ENCODE measurements at places on chromosomes 7 and 10.

DNA sequence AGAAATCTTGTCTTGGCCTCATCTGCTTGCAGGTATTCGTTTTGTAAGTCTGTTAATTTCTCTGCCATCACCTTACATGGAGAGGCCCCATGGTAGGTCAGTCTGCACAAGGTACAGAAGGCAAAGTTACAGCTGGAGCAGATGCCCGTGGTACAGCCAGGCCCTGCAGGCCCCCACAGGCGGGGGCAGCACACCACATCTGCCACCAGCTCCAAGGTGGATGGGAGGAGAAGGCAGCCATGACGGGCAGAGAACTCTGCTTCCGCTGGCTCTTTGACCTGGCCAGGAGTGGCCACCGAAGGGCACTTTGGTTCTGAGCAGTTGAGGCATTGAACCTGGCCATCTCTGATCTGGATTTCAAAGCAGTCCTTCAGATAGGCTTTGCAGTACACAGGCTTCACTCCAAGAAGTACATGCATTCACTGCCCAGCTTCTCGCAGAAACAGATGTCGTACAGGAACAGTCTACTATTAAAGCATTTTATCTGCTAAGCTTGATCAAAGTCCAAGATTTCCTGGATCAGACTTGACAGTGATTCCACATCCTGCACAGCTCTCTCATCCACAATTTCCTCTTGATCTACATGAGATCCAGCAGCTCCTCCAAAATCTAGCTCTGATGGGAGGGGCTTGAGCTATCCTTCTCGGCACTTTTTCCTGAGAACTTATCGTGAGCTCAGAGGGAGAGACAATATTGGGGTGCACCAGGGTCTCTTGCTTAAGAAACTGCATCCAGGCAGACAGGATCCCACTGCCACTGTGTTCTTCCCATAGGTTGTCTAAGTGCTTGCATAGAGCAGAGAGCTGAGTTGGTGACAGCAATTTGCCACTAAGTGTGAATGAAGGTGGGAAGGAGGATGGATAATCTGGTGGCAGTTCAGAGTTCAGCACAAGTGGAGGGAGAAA, 120.7 kb downstream of the TRRAP start:
- no peak for DNase-seq

- no peak for DNase-seq
Measured at GRCh38 chr10:119455609-119456434, 86.7 kb downstream of the RGS10 start.

DNA sequence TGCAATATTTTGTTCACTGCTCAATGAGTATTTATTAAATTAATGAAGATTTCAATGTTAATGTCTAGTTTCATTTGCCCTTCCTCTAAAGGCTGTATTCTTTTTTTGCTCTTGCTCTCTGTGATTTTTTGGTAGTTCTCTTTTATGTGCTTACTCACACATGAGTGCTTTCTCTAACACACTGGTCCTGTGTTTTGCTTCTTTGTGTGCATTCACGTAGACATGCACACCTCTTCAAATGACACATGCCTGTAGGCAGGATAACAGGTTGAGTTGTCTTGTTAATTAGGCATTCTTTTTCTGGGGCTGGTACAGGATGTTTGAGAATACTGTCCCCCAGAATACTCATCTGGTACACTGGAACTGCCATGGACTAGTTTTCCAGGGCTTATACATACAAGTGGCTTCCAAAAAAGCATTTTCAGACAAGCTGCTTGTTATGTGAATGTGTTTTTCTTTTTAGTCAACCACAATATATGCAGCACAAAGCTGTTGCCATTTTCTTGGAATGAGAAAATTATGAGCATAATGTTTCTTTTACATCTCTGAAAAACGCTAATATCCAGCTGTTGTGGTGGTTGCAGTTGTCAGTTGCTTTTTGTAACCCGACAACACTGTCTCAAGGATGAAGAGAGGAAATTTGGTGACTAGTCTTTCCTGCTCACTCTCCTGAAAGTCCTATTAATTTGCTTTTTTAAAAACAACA, 416.4 kb downstream of the AUTS2 start:
- no peak for DNase-seq

DNA sequence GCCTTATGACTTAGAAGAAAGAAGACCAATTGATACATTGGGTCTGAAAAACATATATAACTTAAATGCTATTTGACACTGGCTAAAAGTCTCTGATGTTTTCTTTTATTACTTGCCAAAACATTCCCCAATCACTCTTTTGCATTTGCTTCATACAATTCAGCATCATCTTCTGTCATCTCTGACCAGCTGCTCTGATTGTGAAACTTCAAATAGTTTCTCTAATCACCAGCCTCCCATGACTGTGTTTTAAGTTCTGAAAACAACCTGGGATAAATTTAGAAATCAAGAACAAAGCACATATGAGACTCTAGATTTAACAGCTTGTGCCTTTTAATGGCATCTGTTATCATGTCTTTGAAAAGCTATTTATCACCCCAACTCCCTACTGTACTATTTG, 208.4 kb upstream of the KCND2 start:
- no peak for DNase-seq

DNA sequence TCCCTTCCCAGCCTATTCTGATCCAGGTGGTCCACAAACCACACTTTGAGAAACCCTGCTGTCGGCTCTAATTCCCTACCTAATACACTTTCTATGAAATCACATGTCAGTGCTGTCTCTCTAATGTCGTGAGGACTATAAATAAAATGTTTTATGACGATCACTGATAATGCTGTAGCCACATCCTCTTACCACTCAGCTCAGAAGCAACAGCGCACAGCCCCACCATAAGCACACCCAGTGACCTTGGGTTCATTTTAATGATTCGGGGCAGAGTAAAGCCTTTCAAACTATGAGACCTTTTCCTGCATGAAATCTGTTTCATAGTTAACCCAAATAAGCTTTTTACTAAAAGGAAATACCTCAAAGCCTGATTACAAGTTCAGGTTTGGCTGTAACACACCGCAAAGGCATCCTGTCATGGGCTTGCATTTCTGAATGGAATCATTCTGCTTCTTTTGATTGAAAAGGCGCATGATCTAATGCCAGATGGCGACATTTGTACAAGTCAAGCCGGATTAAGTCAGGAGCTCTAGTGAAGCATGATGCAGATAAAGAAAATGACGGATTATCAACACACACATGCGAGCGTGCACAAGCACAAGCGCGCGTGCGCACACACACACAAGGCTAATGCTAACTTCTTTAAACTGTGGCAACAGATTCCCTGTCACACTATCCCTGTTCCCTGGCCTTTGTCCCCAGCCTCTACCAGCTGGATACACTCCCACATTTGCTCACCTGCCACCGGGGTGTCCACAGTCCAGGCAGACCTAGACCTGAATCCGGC, 180.5 kb upstream of the PDE1C start:
- DNase-seq = no peak

- DNase-seq = peak; percentile 85
Measured at GRCh38 chr7:70693686-70694433, 438.1 kb upstream of the GALNT17 start.

- DNase-seq = no peak
Measured at GRCh38 chr10:68526634-68527307, 552 bp downstream of the SLC25A16 start.

GRCh38 chr10:86368987-86369386, 2.4 kb upstream of the GRID1 start:
- no peak for DNase-seq

GRCh38 chr7:92731335-92732063, 104.9 kb downstream of the CDK6 start:
- DNase-seq = no peak

DNA sequence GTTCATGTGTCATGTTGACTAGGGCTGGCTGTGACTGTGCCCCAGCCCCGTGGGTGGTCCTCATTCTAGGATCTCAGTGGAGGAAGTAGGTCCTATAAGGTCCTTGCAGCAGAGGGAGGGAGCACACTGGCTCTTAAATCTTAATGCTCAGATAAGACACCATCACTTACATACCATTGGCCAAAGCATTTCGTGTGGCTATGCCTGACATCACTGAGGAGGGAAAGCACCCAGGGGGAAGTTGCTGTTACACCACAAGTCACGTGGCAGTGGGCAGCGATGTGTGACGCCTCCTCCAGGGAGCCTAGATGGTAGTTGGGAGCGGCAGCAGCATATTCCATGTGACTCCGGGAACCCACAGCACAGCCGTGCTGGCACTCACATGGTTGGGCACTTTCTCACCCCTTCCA, 224.7 kb upstream of the SH2B2 start:
- DNase-seq = no peak

DNA sequence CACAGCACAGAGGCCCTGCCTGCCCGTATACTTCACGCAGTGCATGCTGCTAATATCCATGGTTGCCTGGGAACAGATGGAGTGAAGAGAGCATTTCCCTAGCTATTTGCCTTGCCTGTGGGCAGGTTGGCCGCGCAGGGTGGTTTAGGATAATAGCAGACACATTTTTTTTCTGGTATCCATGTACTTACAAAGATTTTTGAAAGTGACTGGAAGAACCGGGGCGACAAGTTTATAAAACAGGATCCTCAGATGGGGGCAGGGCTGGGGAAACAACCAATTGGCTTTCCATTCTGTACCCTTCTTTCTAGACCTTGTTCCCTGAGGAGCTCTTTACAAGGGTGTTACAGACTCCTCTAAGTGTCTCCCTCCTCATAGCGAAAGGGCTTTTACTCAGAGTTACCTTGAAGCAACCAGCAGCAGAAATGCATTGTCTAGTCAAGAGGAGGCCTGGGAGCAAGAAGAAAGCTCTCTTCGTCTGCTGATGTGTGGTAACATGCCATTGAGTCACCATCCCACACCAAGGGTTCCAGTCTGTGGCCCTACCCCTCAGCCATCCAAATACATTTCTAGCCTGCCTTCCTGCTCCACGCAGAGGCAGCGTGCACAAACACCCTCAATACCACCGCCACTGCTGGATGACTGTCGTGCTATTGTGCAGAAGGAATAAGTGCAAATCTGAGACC, 31.5 kb downstream of the MTURN start:
- DNase-seq = peak; percentile 38

- DNase-seq = peak; percentile 42
Measured at GRCh38 chr7:27242555-27243339, at the start of gene EVX1. Gene EVX1 (plus strand): TSS chr7:27242802. CDS start chr7:27243031, 229 bp downstream.

GRCh38 chr10:48594371-48594770, 10.5 kb downstream of the ARHGAP22 start:
- DNase-seq = no peak

- DNase-seq = peak; percentile 7
Measured at GRCh38 chr7:82443036-82443546, 486 bp downstream of the CACNA2D1 start.

- no peak for DNase-seq
Measured at GRCh38 chr7:149295481-149295850, 33.5 kb downstream of the ZNF783 start.

- DNase-seq = no peak
Measured at GRCh38 chr10:13732465-13732881, 145.7 kb downstream of the PRPF18 start.

DNA sequence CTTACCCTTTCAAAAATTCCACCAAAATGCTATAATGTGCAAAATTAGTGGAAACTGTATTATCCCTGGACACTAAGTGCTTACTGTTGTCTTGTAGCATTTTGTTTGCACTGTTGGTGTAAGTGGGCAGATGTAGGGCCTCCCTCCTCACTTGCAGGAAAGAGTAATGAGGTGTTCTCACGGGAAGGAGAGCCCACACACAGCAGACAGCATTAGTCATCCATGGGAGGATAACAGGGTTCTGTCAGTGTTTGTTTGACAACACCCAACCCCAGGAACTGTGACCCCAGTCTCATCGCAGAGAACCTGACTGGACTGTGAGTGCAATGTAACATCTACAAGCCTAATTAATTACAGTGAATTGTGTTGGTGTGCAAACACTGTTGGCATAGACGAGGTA, 58.7 kb upstream of the VSTM2A start:
- no peak for DNase-seq

DNA sequence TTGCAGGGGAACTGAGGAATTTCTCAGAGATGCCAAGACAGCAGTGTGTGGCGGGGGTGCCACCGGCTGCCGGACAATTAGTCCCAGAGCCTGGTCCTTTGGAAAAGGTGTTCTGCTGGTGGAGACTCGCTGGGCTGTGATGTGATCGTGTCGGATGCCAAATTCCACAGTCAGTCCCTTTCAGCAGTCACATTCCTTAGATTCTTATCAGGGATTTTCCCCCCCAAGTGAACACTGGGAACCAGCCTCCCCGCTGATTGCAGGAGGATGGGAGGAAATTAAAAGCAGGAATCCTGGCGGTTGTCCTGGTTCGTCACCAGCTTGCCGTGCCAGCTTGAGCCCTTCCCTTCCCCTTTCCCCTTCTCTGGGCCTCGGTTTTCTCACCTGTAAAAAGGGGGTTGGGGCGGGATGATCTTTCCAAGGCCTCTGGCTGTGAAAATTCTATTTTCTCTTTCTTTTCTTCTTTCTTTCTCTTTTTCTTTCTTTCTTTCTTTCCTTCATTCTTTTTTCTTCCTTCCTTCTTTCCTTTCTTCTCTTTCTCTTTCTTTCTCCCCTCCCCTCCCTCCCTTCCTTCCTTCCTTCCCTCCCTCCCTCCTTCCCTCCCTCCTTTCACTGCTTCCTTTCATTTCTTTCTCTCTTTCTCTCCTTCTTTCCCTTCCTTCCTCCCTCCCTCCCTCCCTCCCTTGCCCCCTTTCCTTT, 39.6 kb downstream of the COL26A1 start:
- DNase-seq = no peak

GRCh38 chr7:367351-367901, 77.5 kb downstream of the FOXL3 start:
- DNase-seq = no peak

GRCh38 chr10:128927497-128928161, 539.4 kb upstream of the MGMT start:
- DNase-seq = no peak

GRCh38 chr10:50396491-50397311, 145.4 kb upstream of the ASAH2 start:
- DNase-seq = no peak

- no peak for DNase-seq
Measured at GRCh38 chr7:77765481-77765880, 32.8 kb downstream of the TMEM60 start.

GRCh38 chr7:74134117-74134620, 40.0 kb upstream of the EIF4H start:
- no peak for DNase-seq

GRCh38 chr10:11329062-11329673, 282.3 kb downstream of the USP6NL start:
- DNase-seq = no peak

GRCh38 chr7:24457219-24457558, 116.1 kb upstream of the PALS2 start:
- no peak for DNase-seq

DNA sequence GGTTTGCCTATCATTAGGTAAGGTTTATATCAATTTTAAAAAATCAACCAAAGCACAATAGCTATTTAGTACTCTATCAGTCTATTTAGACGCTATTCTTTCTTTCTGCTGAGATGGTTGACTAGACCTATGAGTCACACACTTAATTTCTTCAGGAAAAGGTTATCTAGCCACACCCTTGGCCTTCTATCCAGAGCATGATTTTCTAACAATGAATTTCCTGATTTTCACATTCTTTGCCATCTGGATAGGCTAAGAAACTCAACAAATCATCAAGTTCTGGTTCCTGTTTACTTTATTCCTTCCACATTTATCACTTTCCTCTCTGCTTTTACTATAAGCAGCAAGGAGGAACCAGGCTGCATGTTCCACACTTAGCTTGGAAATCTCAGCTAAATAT, 8.1 kb downstream of the PRPS1L1 start:
- no peak for DNase-seq

- DNase-seq = no peak
Measured at GRCh38 chr10:43809211-43809930, 160.7 kb upstream of the ZNF32 start.

- DNase-seq = no peak
Measured at GRCh38 chr10:77911535-77912123, 14.9 kb downstream of the DLG5 start.

Data from transverse colon (tissue), 4 donors.